ENCODE measurements at places on chromosomes 3 and 15. TPM values are rescaled to one million over a fixed set of nuclear protein-coding genes. Genes with fewer than 3 reads are reported as not detected.

- H3K4me3 ChIP-seq = no peak overlapping the region
- H3K27ac ChIP-seq = no peak overlapping the region
Observed at GRCh38 chr15:70192490-70192889, 94.8 kb upstream of the TLE3 start.

DNA sequence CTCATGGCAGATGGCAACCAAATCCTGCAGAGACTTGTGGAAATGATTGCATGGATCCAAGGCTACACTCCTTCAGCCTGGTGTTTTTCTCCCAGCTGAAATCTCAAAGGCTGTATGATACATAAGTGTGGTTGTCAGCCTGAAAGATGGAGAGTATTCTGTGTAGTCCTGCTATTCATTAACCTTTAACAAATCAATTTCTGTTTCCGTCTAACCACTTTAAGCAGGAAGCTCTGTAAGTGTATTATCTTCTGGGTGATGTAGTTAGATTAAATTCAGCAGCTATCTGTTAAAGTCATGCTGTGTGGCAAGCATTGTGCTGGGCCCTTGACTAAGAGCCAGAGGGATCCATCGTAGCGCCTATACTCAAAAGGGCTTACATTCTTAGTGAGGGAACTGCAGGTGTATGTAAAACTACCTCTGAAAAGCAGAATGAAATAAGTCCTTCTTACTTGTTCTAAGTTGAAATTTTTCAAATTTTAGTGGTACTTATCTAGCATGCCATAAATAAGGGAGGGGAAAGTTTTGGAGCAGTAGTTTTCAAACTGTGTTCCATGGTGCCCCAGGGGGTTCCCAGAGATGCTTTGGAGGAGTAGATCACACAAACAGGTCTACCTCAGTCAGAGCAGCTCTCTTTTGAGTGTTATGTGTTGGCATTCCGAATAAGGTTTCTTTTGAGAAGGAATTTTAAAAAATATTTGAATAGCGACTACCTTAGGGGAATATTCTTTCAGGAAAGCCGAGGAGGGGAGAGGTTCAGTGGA, 28.9 kb downstream of the HACD3 start:
- H3K36me3 ChIP-seq = peaks cover 32% of the 10 kb centered on the region
- H3K27ac ChIP-seq = no peak overlapping the region
- H3K4me3 ChIP-seq = no peak overlapping the region
- H3K4me1 ChIP-seq = peaks cover 17% of the 10 kb centered on the region
- DNase-seq = no peak

DNA sequence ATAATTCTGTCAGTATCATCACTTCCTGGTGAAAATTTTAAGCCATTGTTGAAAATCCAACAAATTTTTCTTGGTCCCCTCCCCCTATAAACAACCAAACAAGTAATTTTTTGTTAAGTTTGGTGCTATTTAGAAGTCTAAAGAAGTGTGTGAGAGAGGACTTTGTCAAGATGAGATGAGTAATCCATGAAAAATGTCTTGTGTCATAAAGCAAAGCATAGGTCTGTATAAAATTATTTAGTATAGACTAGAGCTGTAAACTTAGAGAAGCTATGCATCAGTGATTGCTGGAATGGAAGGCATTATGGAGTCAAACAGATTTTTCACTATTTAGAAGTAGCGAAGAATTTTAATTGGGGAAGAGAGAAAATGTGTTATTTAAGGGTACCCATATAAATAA, 31.4 kb downstream of the MAPK6 start:
- H3K36me3 ChIP-seq = peaks cover 31% of the 10 kb centered on the region
- no peak overlapping the region for H3K4me3 ChIP-seq
- no peak overlapping the region for H3K27ac ChIP-seq
- H3K27me3 ChIP-seq = no peaks in the 10 kb centered on the region
- peaks cover 8% of the 10 kb centered on the region for H3K4me1 ChIP-seq

The ANKUB1 gene
- total RNA-seq = not detected

DNA sequence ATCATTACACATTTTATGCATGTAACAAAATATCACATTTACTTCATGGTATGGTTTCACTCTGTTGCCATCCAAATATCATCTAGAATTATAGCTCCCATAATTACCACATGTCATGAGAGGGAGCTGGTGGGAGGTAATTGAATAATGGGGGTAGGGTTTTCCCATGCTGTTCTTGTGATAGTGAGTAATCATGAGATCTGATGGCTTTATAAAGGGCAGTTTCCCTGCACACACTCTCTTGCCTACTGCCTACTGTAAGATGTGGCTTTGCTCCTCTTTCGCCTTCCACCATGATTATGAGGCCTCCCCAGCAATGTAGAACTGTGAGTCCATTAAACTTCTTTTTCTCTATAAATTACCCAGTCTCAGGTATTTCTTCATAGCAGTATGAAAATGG, 123.4 kb downstream of the SATB1 start:
- DNase-seq = no peak
- no peak overlapping the region for H3K4me3 ChIP-seq
- no peaks in the 10 kb centered on the region for H3K4me1 ChIP-seq
- no peaks in the 10 kb centered on the region for H3K27me3 ChIP-seq
- no peaks in the 10 kb centered on the region for H3K36me3 ChIP-seq

The SEC22A gene
- total RNA-seq = 18.6 TPM

DNA sequence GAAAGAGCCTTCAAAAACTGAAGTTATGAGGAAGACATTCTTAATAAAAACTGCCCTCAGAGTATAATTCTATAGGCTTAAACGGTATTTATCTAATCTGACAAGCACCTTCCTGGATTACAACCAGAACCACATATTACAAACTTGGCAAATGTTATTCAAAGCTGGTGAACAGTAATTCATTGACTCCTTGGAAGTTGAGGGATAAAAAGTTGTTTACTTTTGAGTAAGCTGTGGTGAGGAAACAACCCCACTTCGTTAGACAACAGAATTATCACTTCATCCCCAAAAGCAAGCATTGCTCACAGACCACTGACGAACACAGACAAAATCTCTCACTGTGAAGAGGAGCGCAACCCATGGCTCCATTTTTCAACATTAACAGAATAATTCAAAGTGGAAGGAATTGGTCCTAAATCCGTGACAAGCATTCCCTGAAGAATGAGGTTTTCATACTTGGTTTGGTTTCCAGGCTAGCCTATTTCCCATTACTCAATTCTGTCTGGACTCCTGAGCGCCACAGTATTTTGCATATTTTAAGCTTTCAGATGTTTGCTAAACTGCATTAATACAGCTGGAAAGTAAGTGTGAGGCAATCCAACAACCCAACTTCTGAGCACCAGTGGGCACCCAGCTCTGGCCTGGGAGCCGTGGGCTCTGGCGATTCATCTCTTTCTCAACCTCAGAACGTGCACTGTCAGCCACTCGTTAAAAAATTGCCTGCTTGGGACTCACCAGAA, 32.7 kb downstream of the LRIG1 start:
- no peaks in the 10 kb centered on the region for H3K4me1 ChIP-seq
- H3K36me3 ChIP-seq = peaks cover 5% of the 10 kb centered on the region
- DNase-seq = no peak
- no peak overlapping the region for H3K4me3 ChIP-seq
- H3K27me3 ChIP-seq = no peaks in the 10 kb centered on the region
- H3K27ac ChIP-seq = no peak overlapping the region

- H3K4me1 ChIP-seq = no peaks in the 10 kb centered on the region
- DNase-seq = peak; percentile 26
- no peaks in the 10 kb centered on the region for H3K27me3 ChIP-seq
- H3K27ac ChIP-seq = no peak overlapping the region
Observed at GRCh38 chr3:40623567-40623966, 98.8 kb downstream of the ZNF621 start.

The CPLX3 gene
- total RNA-seq = 0.29 TPM

DNA sequence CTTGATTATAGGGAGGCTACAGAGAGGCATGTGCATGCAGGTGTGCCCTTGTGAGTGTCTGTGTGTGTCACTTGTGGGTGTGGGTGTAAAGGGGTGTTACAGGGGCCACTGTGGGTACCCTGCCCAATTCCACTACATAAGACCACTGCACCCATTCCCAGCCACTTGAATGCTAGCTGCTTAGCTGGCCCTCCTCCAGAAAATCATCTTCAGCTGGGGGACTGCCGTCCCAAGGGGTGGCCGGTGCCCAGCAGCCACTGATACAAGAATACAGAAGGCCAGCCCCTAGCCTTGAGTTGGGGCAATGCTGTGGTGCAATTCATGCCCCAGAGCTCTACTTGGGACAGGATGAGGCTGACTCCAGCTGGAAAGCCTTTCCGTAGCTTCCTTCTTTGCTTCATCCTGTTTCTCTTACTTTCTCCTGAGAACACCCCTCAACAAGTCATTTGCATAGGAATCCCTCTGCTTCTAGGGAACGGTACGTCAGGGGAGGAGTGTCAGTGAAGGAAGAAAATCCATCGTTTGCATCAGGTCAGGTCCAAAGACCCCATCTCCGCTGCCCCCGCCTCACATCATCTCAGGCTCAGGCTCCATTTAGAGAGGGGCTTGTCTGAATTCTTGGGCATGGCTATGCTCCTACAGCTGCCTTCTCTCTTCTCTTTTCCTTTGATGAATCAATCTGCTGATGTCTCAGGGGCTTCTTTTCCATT, 72.0 kb downstream of the SCN5A start:
- no peak overlapping the region for H3K4me3 ChIP-seq
- no peaks in the 10 kb centered on the region for H3K36me3 ChIP-seq
- no peaks in the 10 kb centered on the region for H3K4me1 ChIP-seq
- no peak for DNase-seq
- peaks cover 43% of the 10 kb centered on the region for H3K27me3 ChIP-seq
- no peak overlapping the region for H3K27ac ChIP-seq

- H3K27me3 ChIP-seq = no peaks in the 10 kb centered on the region
- H3K4me3 ChIP-seq = no peak overlapping the region
- DNase-seq = no peak
- H3K4me1 ChIP-seq = no peaks in the 10 kb centered on the region
Observed at GRCh38 chr15:100565591-100565990, 36.4 kb downstream of the LINS1 start.

DNA sequence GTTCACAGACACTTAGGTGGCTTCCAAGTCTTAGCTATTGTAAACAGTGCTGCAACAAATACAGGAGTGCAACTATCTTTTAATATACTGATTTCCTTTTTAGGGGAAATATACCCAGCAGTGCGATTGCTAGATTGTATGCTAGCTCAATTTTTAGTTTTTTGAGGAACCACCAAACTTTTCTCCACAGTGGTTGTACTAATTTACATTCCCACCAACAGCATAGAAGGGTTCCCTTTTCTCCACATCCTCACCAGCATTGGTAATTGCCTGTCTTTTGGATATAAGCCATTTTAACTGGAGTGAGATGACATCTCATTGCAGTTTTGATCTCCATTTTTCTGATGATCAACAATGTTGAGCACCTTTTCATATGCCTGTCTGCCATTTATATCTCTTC, 58.9 kb downstream of the ZNF148 start:
- peaks cover 39% of the 10 kb centered on the region for H3K4me1 ChIP-seq
- no peaks in the 10 kb centered on the region for H3K27me3 ChIP-seq
- H3K4me3 ChIP-seq = no peak overlapping the region
- H3K36me3 ChIP-seq = peaks cover 30% of the 10 kb centered on the region
- no peak for DNase-seq

- no peak overlapping the region for H3K27ac ChIP-seq
- no peak overlapping the region for H3K4me3 ChIP-seq
- peaks cover 17% of the 10 kb centered on the region for H3K4me1 ChIP-seq
Observed at GRCh38 chr15:89379818-89380217, 45.2 kb upstream of the POLG start.

The FSD2 gene
- total RNA-seq = not detected

DNA sequence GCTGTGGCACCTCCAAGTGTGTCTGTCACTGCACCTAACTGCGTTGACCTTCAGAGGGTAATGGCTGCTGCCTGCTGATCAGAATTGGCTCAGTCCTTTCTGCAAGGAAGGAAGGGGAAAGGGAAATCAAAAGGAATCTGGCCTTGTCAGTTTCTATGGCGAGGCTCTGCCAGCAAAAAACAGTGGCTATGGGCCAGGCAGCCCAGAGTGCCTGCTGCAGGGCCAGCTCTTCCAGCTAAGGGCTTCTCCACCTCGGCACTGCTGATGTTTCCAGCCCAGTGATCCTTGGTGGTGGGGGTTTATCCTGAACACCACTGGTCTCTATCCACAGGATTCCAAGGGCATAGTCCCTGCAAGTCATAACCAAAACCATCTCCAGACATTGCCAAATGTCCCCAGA, 184.3 kb downstream of the TJP1 start:
- no peaks in the 10 kb centered on the region for H3K4me1 ChIP-seq
- H3K4me3 ChIP-seq = no peak overlapping the region
- H3K36me3 ChIP-seq = no peaks in the 10 kb centered on the region
- no peak overlapping the region for H3K27ac ChIP-seq
- no peak for DNase-seq
- no peaks in the 10 kb centered on the region for H3K27me3 ChIP-seq

The MORC1 gene
- total RNA-seq = not detected

The CHRNB4 gene
- total RNA-seq = not detected

The CA12 gene
- 21.5 TPM for total RNA-seq

DNA sequence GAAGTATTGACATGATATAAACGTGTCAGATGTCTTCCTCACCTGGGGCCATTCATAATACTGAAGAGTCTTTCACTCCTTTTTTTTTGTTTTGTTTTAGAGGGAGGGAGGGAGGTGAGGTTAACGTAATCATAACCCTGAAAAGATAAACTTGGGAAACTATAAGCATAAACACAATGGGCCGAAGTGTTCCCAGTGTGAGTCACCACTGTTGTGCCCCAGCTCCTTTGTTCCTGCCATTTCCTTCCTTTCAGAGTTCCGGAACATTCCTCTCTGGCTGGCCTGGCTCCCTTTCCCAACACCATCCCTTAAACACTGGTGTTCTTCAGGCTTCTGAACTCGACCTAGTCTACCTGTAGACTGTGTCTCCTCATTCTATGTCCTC, 18.6 kb downstream of the PLD1 start:
- H3K36me3 ChIP-seq = peaks cover 9% of the 10 kb centered on the region
- peak overlapping the region; percentile 34 for H3K27ac ChIP-seq
- peak overlapping the region; percentile 11 for H3K4me3 ChIP-seq
- peak; percentile 50 for DNase-seq
- H3K4me1 ChIP-seq = peaks cover 47% of the 10 kb centered on the region

The SH2D7 gene
- total RNA-seq = not detected

DNA sequence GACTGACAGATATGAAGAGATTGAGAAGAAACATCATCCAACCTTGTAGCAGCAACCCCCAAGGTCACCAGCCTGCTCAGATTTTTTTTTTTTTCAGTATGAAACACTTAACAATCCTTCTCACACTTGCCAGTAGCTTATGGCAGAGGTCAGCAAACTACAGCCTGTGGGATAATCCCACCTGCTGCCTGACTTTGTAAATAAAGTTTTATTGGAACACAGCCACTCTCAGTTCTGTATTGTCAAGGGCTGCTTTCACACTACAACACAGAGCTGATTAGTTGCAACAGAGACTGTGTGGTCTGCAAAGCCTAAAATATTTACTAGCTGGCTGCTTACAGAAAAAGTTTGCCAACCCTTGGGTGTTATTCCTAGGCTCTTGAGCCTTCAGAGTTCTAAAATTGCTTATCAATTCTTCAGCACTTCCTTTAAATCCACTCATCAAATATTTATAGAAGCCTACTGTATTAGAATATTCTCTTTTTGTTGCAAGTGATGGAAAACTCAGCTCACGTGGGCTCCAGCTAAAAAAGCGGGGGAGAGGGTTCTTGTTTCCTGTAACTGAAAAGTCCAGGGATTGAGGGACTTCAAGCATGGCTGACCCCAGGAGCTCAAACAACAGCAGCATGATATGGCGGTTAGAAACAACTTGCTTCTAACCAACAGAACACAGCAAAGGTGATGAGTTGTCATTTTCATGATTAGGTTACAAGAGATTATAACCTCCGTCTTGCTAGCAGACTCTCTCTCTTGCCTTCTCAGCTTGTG, 246.1 kb downstream of the SHQ1 start:
- no peak overlapping the region for H3K27ac ChIP-seq
- no peaks in the 10 kb centered on the region for H3K4me1 ChIP-seq
- DNase-seq = no peak
- H3K4me3 ChIP-seq = no peak overlapping the region

All from Calu3 (cell line).